ENCODE measurements at places on chromosomes 13 and 19. TPM values are rescaled to one million over a fixed set of nuclear protein-coding genes. Genes with fewer than 3 reads are reported as not detected.
A peak's percentile ranks its signal among the peaks of the same experiment; 100 is the strongest.

TMEM86B gene
- 5.8 TPM for total RNA-seq

ZIM2 gene
- total RNA-seq, result 1.0 TPM

GARIN5A gene
- total RNA-seq, result 4.2 TPM

NFIX gene
- 70.2 TPM for total RNA-seq

RASGRP4 gene
- 1.5 TPM for total RNA-seq

SLC15A1 gene
- total RNA-seq, result not detected

ZNF728 gene
- total RNA-seq, result 2.0 TPM

ACER1 gene
- total RNA-seq, result not detected

MARCHF2 gene
- 168 TPM for total RNA-seq

DNA sequence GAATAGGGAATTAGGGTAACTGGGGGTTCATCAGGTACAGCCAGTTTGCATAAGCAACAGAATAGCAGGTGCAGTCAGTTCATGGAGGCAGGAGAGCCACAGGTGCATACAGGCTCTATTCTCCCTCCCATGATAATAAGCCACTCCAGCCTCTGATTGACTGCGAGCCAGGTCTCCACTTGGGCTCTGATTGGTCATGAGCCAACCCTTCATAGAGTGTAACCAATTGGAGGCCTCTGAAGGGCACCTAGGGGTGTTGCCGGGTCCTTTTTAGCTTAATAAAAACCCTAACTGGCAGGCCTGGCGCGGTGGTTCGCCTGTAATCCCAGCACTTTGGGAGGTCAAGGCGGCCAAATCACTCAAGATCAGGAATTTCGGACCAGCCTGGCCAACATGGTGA is 8.7 kb upstream of the CKM start:
- no peaks in the 10 kb centered on the region for H3K4me1 ChIP-seq
- no peaks in the 10 kb centered on the region for H3K36me3 ChIP-seq
- no peak for DNase-seq

DNA sequence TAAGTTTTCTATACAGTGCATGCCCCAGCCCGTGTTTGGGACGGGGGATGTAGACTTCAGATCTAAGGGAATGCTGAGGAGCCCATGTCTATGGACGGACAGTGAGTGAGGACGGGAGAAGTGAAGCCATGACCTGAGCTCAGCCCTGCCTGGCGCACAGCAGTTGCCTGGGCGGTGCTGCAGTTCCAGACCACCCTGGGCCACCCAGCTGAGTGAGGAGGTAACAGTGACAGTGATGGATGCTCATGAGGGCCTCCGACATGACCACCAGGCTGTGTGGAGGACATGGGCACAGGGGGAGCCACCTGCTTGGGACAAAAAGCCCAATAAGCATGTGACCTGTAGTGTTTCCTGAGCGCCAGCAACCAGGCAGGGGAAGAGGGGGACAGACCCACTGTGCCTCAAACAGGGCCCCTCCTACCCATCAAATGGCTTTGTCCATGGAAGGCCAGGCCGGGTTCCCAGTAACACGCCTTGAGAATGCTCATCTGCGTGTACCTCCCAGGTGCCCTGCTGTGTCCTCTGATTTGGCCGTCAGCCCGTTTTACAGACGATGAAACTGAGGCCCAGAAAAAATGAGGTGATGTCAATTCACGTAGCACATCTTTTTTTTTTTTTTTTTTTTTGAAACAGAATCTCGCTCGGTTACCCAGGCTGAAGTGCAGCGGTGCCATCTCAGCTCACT is 22.6 kb downstream of the NOSIP start:
- peaks cover 27% of the 10 kb centered on the region for H3K36me3 ChIP-seq
- DNase-seq, result no peak
- H3K27me3 ChIP-seq, result no peaks in the 10 kb centered on the region
- no peak overlapping the region for H3K4me3 ChIP-seq

- no peak overlapping the region for H3K4me3 ChIP-seq
- H3K27me3 ChIP-seq, result no peaks in the 10 kb centered on the region
- no peaks in the 10 kb centered on the region for H3K36me3 ChIP-seq
- no peak overlapping the region for H3K27ac ChIP-seq
- no peak for DNase-seq
These were observed 20.3 kb downstream of the HPN start for GRCh38 chr19:35061583-35062373.

DNA sequence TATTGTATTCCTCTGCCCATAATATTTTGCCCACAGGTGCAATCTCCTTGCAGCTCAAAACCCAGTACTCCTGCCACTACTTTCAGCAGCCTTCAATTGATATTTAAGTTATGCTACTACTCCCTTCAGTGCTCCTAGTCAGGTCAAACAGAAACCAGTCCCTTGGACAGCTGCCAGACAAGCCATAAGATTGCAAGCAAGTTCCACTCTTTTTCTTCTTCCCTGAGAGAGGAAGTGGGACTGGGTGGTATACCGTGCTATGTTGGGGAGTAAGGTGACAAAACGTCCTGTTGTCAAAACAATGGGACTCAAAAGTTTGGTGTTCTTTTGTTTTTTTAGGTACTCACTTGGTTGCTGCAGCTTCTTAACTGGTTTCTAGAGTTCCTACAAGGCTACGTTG is 63.1 kb upstream of the FRY start:
- peaks cover 6% of the 10 kb centered on the region for H3K4me1 ChIP-seq
- H3K27me3 ChIP-seq, result no peaks in the 10 kb centered on the region
- H3K27ac ChIP-seq, result no peak overlapping the region
- peak; percentile 19 for DNase-seq

DNA sequence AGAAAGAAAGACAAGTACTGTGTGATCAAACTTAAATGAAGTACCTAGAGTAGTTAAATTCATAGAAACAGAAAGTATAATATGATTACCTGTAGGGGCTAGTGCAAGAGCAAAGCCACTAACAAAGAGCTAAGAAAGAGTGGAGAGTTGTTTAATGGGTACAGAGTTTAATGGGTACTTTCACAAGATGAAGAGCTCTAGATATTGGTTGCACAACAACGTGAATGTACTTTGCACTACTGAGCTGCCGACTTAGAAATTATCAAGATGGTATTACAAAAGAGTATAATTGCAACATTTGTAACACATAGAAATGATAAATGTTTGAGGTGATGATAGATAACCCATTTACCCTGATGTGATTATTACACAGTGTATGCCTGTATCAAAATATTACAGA is 140.3 kb upstream of the GPC6 start:
- H3K4me1 ChIP-seq, result no peaks in the 10 kb centered on the region
- no peaks in the 10 kb centered on the region for H3K27me3 ChIP-seq
- H3K4me3 ChIP-seq, result no peak overlapping the region
- no peak overlapping the region for H3K27ac ChIP-seq
- no peaks in the 10 kb centered on the region for H3K36me3 ChIP-seq

- no peak overlapping the region for H3K27ac ChIP-seq
- H3K36me3 ChIP-seq, result peaks cover 53% of the 10 kb centered on the region
- no peaks in the 10 kb centered on the region for H3K27me3 ChIP-seq
- H3K4me3 ChIP-seq, result no peak overlapping the region
- peaks cover 12% of the 10 kb centered on the region for H3K4me1 ChIP-seq
These were observed 34.3 kb downstream of the RCBTB1 start for GRCh38 chr13:49550942-49551644.

GRCh38 chr13:40527914-40528313 is 138.5 kb downstream of the FOXO1 start:
- no peak for DNase-seq
- H3K27ac ChIP-seq, result no peak overlapping the region
- no peak overlapping the region for H3K4me3 ChIP-seq

- no peak for DNase-seq
- H3K27me3 ChIP-seq, result no peaks in the 10 kb centered on the region
- no peaks in the 10 kb centered on the region for H3K4me1 ChIP-seq
These were observed 332.2 kb upstream of the SGCG start for GRCh38 chr13:22848539-22849052.

DNA sequence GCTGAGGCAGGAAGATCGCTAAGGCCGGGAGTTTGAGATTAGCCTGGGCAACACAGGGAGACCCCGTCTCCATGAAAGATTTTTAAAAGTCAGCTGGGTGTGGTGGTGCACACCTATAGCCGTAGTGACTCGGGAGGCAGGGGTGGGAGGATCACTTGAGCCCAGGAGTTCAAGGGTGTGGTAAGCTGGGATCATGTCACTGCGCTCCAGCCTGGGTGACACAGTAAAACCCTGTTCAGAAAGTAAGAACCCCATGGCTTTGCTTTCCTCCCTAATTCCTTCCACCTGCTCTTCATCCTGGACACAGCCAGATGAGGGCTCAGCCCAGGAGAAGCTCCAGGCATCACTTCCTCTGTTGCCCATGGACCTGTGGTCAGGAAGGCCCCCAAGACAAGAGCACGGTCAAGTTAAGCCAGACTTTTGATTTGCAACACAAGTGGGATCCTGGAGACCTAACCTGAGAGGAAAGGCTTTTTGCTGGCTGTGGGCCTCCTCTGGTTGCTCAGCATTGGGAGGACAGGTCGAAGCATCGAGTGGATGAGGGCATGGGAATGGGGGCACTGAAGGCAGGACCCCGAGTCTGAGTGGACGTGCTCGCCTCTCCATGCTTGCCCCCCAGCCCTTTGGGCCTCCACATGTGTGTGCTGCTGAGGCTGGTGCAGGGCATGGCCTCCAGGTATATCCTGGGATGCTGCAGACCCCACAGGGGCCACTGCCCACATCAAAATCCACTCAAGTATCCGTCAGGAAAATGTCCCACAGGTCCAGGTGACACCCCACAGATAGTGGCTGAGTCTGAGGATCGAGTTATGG is 25.4 kb downstream of the TUBA3C start:
- no peaks in the 10 kb centered on the region for H3K4me1 ChIP-seq
- no peak for DNase-seq
- H3K27me3 ChIP-seq, result no peaks in the 10 kb centered on the region
- H3K27ac ChIP-seq, result no peak overlapping the region

- no peaks in the 10 kb centered on the region for H3K36me3 ChIP-seq
- no peak overlapping the region for H3K27ac ChIP-seq
- no peaks in the 10 kb centered on the region for H3K4me1 ChIP-seq
- no peak for DNase-seq
- H3K27me3 ChIP-seq, result no peaks in the 10 kb centered on the region
- H3K4me3 ChIP-seq, result no peak overlapping the region
These were observed 182.0 kb upstream of the STARD13 start for GRCh38 chr13:33467556-33467955.

DNA sequence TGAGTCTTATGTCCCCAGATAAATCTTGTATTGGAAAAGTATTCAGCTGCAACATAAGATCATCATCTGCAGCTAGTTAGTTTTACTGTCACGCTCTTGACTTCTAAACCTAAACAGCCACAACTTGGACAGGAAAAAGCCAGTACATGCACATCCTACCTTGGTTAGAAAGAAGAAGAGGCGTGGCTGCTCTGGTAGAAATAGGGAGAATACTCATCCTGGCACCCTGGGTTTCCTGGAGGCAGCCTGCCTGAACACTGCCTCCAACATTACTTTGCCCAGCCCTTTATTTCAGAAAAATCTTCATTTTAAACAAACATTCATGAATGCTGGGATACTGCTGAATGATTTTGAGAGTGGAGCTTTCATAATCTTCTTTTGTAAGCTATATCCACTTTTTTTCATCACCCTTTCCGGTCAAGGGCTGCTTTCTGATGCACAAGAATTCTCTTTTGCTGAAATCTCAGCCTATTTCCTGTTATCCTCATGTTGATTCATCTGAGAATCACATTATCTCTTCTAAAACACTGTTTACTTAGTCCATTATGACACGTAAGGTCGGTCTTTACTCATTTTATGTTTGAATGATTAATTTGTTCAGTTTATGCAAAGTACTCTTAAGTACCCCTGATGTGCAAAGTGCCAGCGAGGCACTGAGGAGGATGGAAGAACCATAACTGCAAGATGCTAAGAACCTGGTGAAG is 55.2 kb downstream of the STARD13 start:
- no peak for DNase-seq
- no peaks in the 10 kb centered on the region for H3K27me3 ChIP-seq
- H3K27ac ChIP-seq, result peak overlapping the region; percentile 76
- peaks cover 72% of the 10 kb centered on the region for H3K4me1 ChIP-seq

- no peaks in the 10 kb centered on the region for H3K36me3 ChIP-seq
- no peak overlapping the region for H3K4me3 ChIP-seq
- no peaks in the 10 kb centered on the region for H3K4me1 ChIP-seq
- DNase-seq, result peak; percentile 7
- no peak overlapping the region for H3K27ac ChIP-seq
- no peaks in the 10 kb centered on the region for H3K27me3 ChIP-seq
These were observed 19.8 kb upstream of the CEACAM4 start for GRCh38 chr19:41646589-41647204.

- DNase-seq, result no peak
- no peaks in the 10 kb centered on the region for H3K4me1 ChIP-seq
- no peaks in the 10 kb centered on the region for H3K27me3 ChIP-seq
- H3K36me3 ChIP-seq, result no peaks in the 10 kb centered on the region
- no peak overlapping the region for H3K4me3 ChIP-seq
- H3K27ac ChIP-seq, result no peak overlapping the region
These were observed 8.2 kb upstream of the PCDH9 start for GRCh38 chr13:67238277-67238859.

- H3K27ac ChIP-seq, result peak overlapping the region; percentile 28
- DNase-seq, result peak; percentile 67
These were observed 26.3 kb downstream of the DCAF15 start for GRCh38 chr19:13978351-13979243.

DNA sequence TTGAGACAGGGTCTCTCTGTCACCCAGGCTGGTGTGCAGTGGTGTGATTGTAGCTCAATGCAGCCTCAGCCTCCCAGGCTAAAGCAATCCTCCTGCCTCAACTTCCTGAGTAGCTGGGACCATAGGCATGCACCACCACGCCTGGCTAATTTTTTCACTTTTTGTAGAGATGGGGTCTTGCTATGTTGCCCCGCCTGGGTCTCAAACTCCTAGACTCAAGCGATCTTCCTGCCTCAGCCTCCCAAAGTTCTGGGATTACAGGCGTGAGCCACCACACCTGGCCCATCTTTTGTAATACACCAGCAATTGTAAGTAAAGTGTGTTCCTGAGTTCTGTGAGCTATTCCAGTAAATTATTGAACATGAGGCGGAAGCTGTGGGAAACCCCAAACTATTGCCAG is 6.7 kb downstream of the PLA2G4C start:
- H3K27ac ChIP-seq, result no peak overlapping the region
- no peak for DNase-seq
- peaks cover 13% of the 10 kb centered on the region for H3K4me1 ChIP-seq
- no peaks in the 10 kb centered on the region for H3K36me3 ChIP-seq

DNA sequence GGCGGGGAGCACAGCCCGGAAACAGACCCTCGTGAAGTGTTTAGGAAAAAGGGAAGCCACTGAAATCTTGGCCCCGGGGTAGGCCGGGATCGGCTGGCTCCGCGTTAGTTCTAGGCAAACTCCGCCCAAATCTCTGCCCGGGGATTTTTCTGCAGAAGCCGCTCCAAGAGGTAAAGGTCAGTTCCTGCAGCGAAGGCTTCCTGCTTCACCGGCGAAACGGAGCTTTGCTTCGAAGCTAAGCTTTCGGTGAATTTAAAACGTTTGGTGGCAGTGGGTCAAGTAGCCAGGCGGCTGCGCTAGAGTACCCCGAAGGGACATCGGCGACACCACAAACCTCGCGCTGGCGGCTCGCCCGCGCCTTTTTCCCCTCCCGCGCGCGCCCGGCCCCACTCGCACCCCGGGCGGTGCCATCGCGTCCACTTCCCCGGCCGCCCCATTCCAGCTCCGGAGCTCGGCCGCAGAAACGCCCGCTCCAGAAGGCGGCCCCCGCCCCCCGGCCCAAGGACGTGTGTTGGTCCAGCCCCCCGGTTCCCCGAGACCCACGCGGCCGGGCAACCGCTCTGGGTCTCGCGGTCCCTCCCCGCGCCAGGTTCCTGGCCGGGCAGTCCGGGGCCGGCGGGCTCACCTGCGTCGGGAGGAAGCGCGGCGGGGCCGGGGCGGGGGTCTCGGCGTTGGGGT is 441 bp downstream of the GJB2 start:
- H3K36me3 ChIP-seq, result no peaks in the 10 kb centered on the region
- H3K27ac ChIP-seq, result no peak overlapping the region
- no peaks in the 10 kb centered on the region for H3K27me3 ChIP-seq
- H3K4me3 ChIP-seq, result peak overlapping the region; percentile 40
- peaks cover 5% of the 10 kb centered on the region for H3K4me1 ChIP-seq

GRCh38 chr13:67138970-67139369 is 91.2 kb downstream of the PCDH9 start:
- no peaks in the 10 kb centered on the region for H3K36me3 ChIP-seq
- H3K4me1 ChIP-seq, result no peaks in the 10 kb centered on the region
- no peak for DNase-seq
- H3K4me3 ChIP-seq, result no peak overlapping the region

All from thyroid gland (tissue), 4 donors.